SJSA1 (cell line): ENCODE measurements at places on chromosomes 11 and 22.
A peak's percentile ranks its signal among the peaks of the same experiment; 100 is the strongest.

DNA sequence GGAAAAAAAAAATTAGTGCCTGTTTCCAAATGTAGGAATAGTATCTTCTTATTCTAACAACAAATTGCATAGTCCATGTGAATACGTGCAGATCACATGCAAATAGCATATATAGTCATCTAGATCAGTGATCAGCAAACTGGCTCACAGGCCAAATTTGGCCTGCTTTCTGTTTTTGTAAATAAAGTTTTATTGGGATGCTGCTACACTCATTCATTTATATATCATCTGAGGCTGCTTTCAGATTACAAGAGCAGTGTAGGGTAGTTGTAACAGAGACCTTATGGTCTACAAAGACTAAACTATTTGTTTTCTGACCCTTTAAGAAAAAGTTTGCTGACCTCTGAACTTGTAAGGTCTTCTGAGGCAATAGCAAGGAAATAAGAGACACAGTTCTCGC, 65.6 kb downstream of the SFI1 start:
- H3K4me1 ChIP-seq, result 0 out of 2 replicates have a peak, but pooled peaks cover 3% of the 10 kb centered on the region
- no peak overlapping the region for H3K4me3 ChIP-seq
- H3K27me3 ChIP-seq, result no peaks in the 10 kb centered on the region
- H3K27ac ChIP-seq, result no peak overlapping the region

GRCh38 chr11:57167125-57167846, 14.5 kb upstream of the LRRC55 start:
- no peaks in the 10 kb centered on the region for H3K4me1 ChIP-seq
- H3K36me3 ChIP-seq, result no peaks in the 10 kb centered on the region
- H3K27ac ChIP-seq, result no peak overlapping the region

- H3K4me1 ChIP-seq, result peaks cover 39% of the 10 kb centered on the region
- peaks cover 12% of the 10 kb centered on the region for H3K27me3 ChIP-seq
- peak overlapping the region; percentile 63 for H3K27ac ChIP-seq
- no peak for DNase-seq
These were observed 385 bp upstream of the SCO2 start for GRCh38 chr22:50525858-50526107.

DNA sequence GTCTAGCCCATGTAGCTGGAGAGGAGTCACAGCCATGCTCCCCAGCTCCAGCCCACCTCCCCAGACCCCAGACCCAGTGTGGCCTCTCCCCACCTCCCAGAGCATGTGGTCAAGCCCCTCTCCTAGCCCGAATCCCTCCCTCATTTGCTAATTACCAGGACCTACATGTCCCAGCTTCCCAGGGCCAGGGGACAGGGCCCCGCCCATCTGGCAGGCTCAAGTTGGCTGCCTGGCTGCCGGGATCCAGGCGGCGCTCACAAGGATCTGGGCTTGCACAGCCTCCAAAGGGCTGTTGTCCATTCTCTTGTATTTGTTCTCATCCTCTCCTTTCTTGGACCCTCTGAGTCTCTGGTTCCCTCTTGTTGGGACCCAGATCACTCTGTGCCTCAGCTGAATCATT, 4.6 kb upstream of the MIF start:
- H3K4me3 ChIP-seq, result no peak overlapping the region
- H3K27ac ChIP-seq, result no peak overlapping the region; the same call in 1 of the 2 replicates
- no peak for DNase-seq
- H3K27me3 ChIP-seq, result no peaks in the 10 kb centered on the region
- peaks cover 27% of the 10 kb centered on the region for H3K4me1 ChIP-seq
- H3K36me3 ChIP-seq, result peaks cover under 1% of the 10 kb centered on the region; the same call in 1 of the 2 replicates

DNA sequence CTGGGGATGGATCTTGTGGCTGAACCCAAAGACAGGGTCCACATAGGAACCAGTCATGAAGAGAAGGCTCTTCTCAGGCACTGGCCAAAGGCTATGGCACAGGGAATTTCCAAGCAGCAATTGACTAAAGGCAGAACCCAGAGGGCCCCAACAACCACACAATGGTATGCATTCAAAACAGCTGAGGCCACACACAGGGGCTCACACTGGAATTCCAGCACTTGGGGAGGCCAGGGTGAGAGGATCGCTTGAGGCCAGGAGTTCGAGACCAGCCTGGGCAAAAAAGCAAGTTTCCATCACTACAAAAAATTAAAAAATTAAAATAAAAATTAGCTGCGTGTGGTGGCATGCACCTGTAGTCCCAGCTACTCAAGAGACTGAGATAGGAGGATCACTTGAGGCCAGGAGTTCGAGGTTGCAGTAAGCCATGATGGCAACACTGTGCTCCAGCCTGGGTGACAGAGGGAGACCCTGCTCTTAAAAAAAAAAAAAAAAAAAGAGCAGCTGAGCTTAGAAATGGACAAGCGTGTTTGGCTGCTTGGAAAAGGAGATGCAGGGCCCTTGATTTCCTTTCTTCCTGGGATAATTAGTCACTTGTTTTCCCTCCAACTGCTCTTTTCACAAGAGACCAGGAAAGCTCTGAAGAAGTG, 44.6 kb downstream of the MYH9 start:
- no peak overlapping the region for H3K4me3 ChIP-seq
- H3K27ac ChIP-seq, result peak overlapping the region; percentile 49
- H3K36me3 ChIP-seq, result peaks cover 97% of the 10 kb centered on the region
- DNase-seq, result peak; percentile 74
- H3K27me3 ChIP-seq, result no peaks in the 10 kb centered on the region
- peaks cover 71% of the 10 kb centered on the region for H3K4me1 ChIP-seq

DNA sequence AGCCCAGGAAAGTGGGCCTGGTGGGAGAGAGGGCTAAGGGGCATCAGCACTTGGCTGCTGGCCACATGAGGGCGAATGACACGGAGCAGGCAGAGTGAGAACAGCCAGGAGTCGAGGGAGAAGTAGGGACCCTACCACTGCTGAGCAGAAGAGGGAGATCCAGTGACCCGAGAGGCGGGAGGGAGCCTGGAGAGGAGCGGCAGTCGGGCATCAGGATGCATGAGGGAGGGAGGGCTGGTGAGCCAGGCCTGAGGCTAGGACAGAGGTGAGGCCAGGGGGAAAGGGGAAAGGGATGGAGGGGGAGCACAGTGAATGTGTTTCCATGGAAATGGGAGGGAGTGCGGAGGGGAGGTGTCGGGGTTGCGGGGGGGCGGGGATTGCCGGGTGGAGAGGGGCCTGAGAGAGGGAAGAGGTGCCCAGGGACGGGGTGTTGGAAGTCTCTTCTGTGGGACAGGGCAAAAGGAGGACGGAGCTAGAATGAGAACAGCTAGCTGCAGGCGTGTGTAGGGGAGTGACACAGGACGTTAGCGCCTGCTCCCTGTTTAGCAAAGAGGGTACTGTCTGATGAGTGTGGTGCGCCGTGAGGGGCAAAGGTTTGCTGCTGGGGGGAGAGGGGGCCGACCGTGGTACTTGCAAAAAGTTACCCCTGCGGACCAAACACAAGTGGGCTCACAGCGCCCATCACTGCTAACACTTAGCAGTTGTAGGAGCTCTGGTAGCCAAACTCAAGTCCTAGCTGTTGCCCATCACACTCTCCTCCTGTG, 37.1 kb upstream of the WNT11 start:
- H3K27me3 ChIP-seq, result no peaks in the 10 kb centered on the region
- DNase-seq, result no peak
- no peak overlapping the region for H3K27ac ChIP-seq
- H3K36me3 ChIP-seq, result no peaks in the 10 kb centered on the region
- no peak overlapping the region for H3K4me3 ChIP-seq
- no peaks in the 10 kb centered on the region for H3K4me1 ChIP-seq
